ENCODE measurements at places on chromosomes 7 and 10.
A peak's percentile ranks its signal among the peaks of the same experiment; 100 is the strongest.

DNA sequence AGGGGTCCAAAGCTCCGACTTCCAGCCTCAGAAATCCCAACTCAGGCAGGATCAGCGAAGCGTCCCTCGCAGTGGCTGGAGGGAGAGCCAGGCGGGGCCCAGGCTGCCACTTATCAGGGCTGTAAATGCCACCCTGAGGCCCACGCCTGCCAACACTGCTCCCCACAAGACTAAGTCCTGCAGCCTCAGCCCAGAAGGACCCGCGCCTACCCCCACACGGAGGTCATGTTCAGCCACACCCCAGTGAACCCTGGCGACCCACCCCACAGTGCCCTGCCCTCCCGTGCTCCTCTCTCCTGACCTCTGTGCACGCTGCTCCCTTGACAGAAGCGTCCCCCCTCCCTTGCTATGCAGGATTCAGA, 3.2 kb downstream of the PSMG3 start:
- DNase-seq, result no peak

- no peak for DNase-seq
Observed at GRCh38 chr10:8061274-8062211, 7.1 kb downstream of the GATA3 start.

DNA sequence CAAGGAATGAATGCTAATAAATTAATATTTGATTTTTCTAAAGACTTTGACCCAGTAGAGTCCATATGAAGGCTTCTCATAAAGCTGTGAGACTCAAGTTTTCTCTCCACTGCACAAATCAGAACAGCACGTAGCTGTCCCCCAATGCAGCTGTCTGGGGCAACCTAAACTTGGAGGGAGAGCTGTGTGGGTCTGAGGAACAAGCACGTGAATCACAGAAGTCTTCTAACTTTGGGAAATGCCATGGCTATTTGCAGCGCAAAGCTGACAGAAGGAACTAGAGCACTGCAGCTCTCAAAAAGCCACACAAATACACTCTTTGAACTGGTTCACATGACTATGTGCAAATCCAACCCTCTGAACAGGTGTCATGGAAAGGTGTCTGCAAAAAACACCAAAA, 47.9 kb downstream of the COL1A2 start:
- DNase-seq, result no peak

DNA sequence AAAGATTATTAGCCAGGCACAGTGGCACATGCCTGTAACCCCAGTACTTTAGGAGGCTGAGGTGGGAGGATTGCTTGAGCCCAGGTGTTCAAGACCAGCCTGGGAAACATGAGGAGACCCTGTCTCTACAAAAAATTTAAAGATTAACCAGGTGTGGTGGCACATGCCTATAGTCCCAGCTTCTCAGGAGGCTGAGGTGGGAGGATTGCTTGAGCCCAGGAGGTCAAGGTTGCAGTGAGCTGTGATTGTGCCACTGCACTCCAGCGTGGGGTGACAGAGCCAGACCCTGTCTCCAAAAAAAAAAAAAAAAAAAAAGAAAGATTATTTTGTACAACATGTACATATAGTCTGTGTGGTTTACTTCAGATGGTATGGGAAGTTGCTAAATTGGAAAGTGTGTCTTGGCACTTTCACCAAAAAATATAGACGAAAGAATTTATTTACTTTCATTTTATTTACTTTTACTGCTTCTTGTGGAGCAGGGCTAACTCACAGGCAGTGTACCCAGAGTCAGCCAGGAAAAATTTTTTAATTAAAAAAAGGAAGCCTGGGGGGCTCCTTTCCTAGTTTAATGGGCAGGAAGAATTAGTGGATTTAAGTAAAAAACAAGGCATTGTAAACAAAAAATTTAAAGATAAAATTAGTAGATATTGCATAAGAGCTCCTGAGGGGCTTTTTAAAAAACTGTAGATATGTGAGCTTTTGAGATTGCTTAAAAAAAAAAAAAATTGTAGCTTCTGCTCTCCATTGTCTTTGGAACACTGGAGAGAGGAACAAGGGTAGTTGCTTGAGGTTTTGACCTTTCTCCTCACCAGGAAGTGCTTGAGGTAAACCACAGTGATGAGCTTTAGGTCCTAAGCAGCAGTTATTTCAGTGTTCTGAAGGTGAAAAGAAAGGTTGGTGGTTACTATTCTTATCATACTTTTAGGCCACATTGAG, 44.6 kb upstream of the VDAC2 start:
- peak; percentile 9 for DNase-seq

Data from IMR-90 (cell line).